ENCODE measurements at places on chromosomes 2 and 18.

- DNase-seq = no peak
Measured at GRCh38 chr2:53969968-53970723, 647 bp downstream of the PSME4 start.

GRCh38 chr2:119821266-119821665 is 61.5 kb downstream of the PTPN4 start:
- DNase-seq = no peak

GRCh38 chr2:126908721-126909177 is 10.1 kb downstream of the TEX51 start:
- DNase-seq = no peak

DNA sequence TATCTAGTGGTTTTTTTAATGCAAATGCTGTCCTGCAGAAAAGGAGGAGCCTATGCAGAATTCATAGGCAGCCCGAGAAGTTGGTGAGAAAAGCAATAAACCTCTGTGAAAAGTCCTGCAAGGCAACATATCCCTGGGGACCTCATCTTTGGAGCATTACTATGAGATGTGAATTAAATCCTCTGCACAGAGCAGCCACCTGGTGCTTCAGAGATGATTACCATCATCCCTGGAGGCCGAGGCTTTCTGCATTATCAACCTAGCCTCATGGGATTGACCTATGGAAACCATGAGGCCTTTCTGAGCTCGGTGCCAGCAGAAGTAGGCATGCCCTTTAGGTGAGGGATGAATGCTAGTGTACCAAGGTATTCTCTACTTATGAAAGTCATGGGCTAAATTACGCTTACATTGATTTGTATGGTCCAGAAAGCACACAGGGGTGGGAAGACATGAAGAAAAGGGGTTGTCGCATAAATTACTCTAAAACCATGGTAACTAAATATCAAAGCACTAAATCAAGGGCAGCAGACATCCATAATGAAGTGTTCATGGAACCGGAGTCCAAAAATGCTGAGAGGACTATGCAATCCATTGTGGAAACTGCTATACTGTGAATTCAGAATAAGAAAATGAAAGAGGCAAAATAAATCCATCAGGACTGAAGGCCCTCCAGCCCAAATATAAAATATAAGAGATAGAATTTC is 623.5 kb upstream of the DDX18 start:
- no peak for DNase-seq

DNA sequence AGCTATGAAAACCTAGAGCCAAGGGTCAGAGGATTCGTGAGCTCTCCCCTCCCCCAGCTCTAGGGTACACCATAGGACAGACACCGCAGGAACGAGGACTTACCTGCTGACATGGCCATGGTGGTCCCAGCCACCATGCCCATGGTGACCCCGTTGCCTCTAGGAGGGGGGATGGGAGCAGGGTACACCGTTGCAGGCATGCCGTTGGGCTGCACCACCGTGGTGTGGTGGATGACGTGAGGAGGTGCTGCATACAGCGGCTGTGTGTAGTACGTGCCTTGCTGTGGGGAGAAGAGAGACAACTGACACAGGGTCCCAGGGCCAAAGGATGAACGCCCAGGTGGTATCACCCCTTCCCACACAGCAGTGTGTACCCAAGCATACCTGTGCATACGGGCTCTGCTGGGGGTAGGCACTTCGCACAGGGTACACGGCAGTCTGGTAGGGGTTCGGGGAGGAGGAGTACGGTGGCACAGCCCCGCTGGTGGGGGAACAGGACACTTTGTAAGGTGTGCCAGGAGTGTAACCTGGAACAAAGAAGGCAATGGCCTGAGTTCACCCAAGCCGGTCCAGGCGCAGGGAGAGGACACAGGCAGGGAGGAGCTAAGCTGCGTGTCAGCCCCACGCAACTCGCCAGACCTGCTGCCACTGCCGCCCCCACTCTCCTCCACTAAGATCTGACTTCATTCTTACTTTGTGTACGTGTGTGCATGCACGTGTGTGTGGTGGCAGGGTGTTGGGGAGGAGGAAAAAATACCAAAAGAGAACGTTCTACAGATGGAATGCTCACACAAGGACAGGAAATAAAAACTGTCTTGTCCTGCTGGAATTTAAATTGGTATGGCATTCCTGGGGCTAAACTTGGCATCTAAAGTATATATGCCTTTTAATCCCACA is 37.8 kb downstream of the FAM168B start:
- DNase-seq = no peak

DNA sequence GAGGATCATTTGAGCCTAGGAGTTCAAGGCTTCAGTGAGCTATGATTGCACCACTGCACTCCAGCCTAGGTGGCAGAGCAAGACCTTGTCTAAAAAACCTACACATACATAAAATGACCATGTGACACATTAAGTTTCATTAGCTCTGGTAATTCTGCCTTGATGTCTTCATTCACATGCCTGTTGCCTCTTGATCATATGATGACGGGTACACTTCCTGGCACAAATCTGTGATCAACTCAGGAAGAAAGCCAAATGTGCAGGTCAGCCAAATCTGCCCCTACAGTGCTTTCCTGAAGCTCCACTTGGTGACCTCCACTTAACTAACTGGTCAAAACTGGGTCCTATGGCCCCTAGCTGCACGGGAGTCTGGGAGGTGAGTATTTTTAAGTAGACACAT is 54.4 kb upstream of the B3GNT7 start:
- no peak for DNase-seq

DNA sequence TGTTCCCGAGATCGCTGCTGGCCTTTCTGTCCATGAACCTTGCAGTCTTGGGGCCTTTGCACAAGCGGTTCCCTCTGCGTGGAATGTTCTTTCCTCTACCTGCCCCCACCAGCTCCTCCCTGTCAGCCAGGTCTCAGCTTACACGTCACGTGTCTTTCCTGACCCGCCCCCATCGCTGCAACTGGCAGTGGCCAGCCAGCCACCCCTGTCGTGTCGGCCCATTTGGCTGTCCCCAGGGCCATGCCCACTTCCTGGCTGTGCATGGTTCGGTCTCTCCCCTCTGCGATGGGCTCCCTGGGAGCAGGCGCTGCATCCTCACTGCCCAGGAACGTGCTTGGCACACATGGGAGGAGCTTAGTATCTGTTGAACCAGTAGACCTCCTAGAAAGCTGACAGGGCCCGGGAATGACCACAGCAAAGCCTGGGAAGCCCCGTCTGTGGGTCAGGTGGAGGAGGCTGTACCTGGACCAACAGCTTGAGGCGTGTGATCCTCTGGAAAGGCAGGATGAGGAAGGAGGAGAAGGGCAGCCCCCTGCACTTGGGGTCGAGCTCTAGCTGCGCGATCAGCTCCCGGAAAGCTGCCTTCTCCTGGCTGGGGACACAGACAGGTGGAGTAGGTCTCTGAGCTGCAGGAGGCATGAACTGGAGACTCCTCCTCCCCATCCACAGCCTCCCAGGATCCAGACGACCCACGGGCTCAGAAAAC is 21.0 kb downstream of the SNORC start:
- no peak for DNase-seq

GRCh38 chr18:76430636-76431035 is 64.4 kb downstream of the ZNF516 start:
- DNase-seq = no peak

Data from NCI-H446 treated with DMSO at 0.1 percent for 48 hours (cell line).